ENCODE measurements at places on chromosomes 7 and 10. TPM values are rescaled to one million over a fixed set of nuclear protein-coding genes. Genes with fewer than 3 reads are reported as not detected.
A peak's percentile ranks its signal among the peaks of the same experiment; 100 is the strongest.

The CD36 gene
- total RNA-seq, result 0.18 TPM

The KLF14 gene
- total RNA-seq, result not detected

The CALHM3 gene
- not detected for total RNA-seq

The FKBP6 gene
- total RNA-seq, result not detected

The SPDYE9 gene
- not detected for total RNA-seq

The CYP26A1 gene
- 1,084 TPM for total RNA-seq

The PLCE1 gene
- total RNA-seq, result 22.8 TPM

The GIMAP6 gene
- not detected for total RNA-seq

The HABP2 gene
- 1.6 TPM for total RNA-seq

The FAM200A gene
- total RNA-seq, result 8.3 TPM

- peaks cover 44% of the 10 kb centered on the region for H3K27me3 ChIP-seq
- H3K4me1 ChIP-seq, result no peaks in the 10 kb centered on the region
- DNase-seq, result peak; percentile 78
These were observed 4.3 kb upstream of the KCNMA1 start for GRCh38 chr10:77641788-77642397.

- no peak overlapping the region for H3K4me3 ChIP-seq
- DNase-seq, result no peak
- H3K36me3 ChIP-seq, result no peaks in the 10 kb centered on the region
- H3K27ac ChIP-seq, result no peak overlapping the region
- no peaks in the 10 kb centered on the region for H3K4me1 ChIP-seq
These were observed 24.1 kb downstream of the PRF1 start for GRCh38 chr10:70578371-70578947.

DNA sequence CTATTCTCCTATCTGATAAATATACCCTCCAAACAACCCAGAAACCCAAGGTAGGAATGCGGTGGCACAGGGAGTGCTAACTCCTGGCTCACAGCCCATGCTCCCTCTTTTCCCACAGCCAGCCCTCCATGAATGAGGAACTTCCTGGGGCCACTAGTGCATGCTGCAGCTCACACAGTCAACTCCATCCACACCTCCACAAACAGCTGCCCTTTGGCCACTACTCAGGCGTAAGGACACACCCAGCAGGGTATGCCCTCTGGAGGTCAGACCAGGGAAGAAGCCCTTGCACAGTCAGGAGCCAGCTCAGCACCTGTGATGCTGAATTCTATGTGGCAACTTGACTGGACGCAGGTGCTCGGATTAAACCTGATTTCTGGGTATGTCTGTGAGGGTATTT lies 85.2 kb upstream of the PIK3CG start:
- no peak overlapping the region for H3K27ac ChIP-seq
- no peaks in the 10 kb centered on the region for H3K27me3 ChIP-seq
- H3K4me3 ChIP-seq, result no peak overlapping the region
- no peaks in the 10 kb centered on the region for H3K36me3 ChIP-seq
- DNase-seq, result peak; percentile 86

- H3K36me3 ChIP-seq, result no peaks in the 10 kb centered on the region
- DNase-seq, result no peak
- no peak overlapping the region for H3K27ac ChIP-seq
- no peak overlapping the region for H3K4me3 ChIP-seq
These were observed 181.8 kb upstream of the CSTF2T start for GRCh38 chr10:51881213-51881612.

GRCh38 chr10:78950656-78951587 lies 117.8 kb upstream of the ZMIZ1 start:
- no peaks in the 10 kb centered on the region for H3K27me3 ChIP-seq
- H3K27ac ChIP-seq, result no peak overlapping the region
- no peak overlapping the region for H3K4me3 ChIP-seq
- peaks cover 2% of the 10 kb centered on the region for H3K4me1 ChIP-seq
- H3K36me3 ChIP-seq, result no peaks in the 10 kb centered on the region

- no peak overlapping the region for H3K4me3 ChIP-seq
- peak; percentile 20 for DNase-seq
- H3K27me3 ChIP-seq, result no peaks in the 10 kb centered on the region
- H3K36me3 ChIP-seq, result no peaks in the 10 kb centered on the region
- H3K4me1 ChIP-seq, result no peaks in the 10 kb centered on the region
These were observed 67.0 kb downstream of the GRID1 start for GRCh38 chr10:86299562-86299961.

- no peaks in the 10 kb centered on the region for H3K36me3 ChIP-seq
- no peak overlapping the region for H3K27ac ChIP-seq
- no peaks in the 10 kb centered on the region for H3K4me1 ChIP-seq
- no peak for DNase-seq
- H3K27me3 ChIP-seq, result no peaks in the 10 kb centered on the region
These were observed 7.3 kb upstream of the PTER start for GRCh38 chr10:16429539-16429938.

DNA sequence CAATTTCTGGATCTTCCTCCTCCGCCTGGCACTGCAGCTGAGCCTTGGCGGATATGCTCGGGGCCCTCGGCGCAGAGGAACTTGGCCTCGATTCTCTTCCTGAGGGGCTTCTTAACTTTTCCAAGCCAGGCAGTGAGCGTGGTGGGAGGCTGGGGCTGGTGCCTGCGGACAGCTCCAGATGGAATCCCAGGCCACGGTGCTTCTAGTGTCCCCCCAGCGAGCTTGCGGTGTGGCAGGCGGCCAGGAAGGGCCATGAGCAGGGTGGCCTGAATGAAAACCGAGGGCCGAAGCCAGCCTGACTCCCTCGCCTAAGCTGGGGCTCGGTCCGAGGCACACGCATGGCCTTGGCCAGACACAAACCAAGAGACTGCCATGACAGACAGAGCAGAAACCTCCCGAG lies 31.3 kb downstream of the RCC1L start:
- no peak overlapping the region for H3K4me3 ChIP-seq
- no peaks in the 10 kb centered on the region for H3K27me3 ChIP-seq
- H3K27ac ChIP-seq, result no peak overlapping the region
- no peak for DNase-seq

Data from endodermal cell (in vitro differentiated cells).